ENCODE measurements at places on chromosomes 5 and 9.

DNA sequence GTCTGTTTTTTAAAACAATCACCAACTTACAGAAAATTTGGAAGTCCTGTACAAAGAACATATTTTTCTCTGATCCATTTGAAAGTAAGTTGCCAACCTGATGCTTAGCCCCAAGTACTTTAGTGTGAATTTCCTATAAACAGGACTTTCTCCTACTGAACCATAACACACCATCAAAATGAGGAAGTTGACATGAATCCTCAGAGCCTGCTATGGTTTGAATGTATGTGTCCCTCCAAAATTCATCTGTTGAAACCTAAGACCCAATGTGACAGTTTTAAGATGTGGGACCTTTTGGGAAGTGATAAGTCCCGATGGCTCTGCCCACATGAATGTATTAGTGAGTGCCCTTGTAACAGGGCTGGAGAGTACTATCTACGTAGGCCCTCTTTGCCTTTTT lies 6.4 kb upstream of the ACOT12 start:
- no peak for DNase-seq

DNA sequence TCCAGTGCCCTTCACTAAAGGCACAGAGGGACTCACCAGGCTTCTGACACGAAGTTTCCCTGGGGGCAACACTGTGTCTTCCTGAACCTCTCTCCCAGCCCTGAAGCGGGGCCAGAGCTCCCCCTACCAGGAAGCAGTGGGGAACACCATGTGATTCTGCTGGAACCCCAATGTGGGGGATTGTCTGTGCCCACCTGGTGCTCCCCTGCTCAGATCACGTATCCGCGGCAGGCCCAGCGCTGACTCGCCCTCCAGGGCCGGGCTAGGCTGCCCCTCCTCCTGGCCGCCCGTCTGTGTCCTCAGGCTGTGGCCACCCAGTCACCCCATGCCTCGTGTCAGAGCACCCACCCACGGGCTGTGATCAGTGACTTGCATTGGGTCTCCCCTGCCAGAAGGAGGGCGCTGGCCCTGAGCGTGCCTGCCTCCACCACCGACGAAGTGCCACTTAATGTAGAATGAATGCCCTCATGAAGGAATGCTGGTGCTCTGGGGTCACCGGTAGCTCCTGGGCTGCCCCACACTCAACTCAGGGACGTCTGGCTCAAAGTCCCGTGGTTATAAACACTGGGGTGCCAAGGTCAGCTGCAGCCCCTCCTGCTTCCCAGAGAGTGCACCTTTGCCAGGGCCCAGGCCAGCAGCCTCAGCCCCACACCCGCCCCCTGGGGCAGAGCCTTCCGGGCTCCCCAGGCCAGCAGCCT lies 22.1 kb downstream of the SARDH start:
- DNase-seq = peak; percentile 45

DNA sequence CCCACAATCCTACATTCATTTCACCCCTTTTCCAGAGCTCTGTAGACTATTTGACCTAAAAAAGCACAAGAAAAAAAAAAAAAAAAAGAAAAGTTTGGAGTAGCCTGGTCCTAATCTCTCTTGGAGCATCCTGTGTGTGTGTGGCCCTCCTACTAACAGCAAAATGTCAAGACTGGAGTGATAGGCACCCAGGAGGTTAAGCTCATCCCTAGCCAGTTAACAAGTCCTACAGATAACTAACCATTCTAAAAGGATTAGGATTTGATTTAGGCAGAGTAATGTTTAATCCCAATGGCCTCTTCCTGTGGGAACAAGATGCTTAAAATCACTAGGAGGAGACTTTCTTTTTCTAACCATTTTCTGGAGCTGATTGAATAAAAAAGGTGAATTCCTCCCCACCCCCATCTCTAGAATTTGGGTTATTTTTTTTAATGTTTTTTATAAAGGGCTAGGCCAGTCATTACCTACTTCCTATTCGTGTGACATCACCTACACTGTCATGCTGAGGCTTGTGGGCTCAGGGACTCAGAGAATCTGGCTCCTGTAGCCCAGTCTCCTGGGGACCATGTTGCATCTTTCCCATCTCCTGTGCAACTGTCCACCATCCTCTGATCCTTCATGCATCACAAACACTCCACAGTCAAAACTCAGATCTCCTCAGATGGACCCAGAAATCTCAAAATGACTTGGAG lies 43.2 kb upstream of the NR3C1 start:
- no peak for DNase-seq

- no peak for DNase-seq
Observed at GRCh38 chr9:129888293-129889121, 53.2 kb downstream of the USP20 start.

GRCh38 chr9:94909965-94910730 lies 183.6 kb downstream of the AOPEP start:
- DNase-seq = no peak
